Mesothelial cell of epicardium (in vitro differentiated cells): ENCODE measurements at places on chromosomes 7 and 10.

DNA sequence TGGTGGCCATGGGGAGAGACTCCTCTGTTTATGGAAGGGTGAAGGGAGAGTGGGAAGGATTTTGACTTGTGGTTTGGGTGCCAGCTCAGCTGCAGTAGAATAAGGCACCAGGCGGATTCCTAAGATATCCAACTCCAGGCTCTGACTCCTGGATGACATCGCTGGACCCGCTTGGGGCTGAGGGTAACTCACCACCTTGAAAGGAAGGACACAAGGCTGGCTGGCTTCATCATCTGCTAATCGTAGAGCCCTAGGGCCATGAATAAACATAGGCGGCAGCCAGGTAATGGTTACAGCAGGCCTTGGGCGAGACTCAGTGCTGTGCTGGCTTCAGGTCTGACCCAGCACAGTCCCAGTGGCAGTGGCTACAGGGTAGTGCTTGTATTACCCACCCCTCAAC, 16.7 kb upstream of the LIPK start:
- DNase-seq: no peak

- DNase-seq: no peak
These were observed 33.3 kb downstream of the CC2D2B start for GRCh38 chr10:95941115-95941514.

- DNase-seq: no peak
These were observed 46.2 kb downstream of the ZNF438 start for GRCh38 chr10:30985512-30985911.

- no peak for DNase-seq
These were observed 736.3 kb downstream of the POM121L12 start for GRCh38 chr7:53771701-53772100.

GRCh38 chr10:11573497-11573896, 38.0 kb downstream of the USP6NL start:
- DNase-seq: no peak

DNA sequence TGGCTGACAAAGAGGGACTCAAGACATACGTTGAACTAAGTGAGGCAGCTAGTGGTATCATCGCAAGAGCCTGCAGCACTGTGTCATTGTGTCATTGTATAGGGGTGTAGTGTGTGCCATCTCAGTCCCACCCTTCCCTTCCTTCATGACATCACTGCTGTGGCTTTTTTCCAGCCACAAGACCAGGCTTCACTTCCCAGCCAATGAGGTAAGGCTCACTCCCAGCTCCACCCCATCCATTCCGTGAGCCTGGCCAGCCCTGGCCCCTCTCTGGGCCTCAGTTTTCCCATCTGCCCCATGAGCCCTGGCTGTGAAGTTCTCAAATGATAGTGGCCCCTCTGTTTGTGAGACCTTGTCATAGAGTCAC, 134.3 kb upstream of the ZMIZ1 start:
- no peak for DNase-seq
